Left kidney (tissue), 8 donors: ENCODE measurements at places on chromosomes 7 and 10. TPM values are rescaled to one million over a fixed set of nuclear protein-coding genes. Genes with fewer than 3 reads are reported as not detected.

Gene MNX1
- polyA plus RNA-seq: 0.08 TPM

Gene KLF14
- 0.76 TPM for polyA plus RNA-seq

DNA sequence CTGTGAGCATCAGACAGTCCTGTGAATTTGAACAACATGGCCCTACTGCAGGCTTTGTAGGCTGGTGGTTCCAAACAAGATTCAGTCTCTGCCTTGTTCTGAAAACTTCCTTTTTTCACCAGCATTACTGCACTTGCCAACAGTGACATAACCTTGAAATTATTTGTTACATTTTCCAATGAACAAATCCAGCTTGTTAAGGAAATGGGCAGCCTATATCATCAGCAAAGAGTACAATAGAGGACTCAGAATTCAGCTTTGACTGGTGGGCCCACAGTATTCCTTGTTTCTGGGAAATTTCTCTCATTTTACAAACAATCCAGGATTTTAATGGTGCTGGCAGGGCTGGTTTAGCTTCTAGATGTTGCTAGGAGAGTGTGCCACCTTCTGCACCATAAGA lies 703.7 kb upstream of the FZD8 start:
- no peak for DNase-seq

DNA sequence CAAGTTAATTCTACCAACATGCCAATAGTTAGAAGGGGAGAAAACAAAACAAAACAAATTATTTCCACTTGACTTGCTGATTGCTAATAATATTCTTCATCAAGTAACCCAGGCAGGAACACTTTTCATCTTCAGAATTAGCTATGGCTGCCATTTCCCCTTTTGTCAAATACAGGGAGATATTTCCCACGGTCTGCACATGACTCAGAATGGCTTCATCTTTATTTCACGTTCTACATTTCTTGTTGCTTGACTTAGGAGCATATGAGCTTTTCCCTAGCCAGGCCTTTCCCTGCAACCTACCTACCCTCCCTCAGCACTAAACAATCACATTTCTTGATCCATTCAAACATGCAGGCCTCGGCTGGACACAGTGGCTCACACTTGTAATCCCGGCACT lies 6.5 kb downstream of the CPVL start:
- DNase-seq: no peak

- no peak for DNase-seq
Measured at GRCh38 chr10:96413151-96413787, 54.5 kb upstream of the OPALIN start.

Gene IL2RA
- 0.05 TPM for polyA plus RNA-seq

DNA sequence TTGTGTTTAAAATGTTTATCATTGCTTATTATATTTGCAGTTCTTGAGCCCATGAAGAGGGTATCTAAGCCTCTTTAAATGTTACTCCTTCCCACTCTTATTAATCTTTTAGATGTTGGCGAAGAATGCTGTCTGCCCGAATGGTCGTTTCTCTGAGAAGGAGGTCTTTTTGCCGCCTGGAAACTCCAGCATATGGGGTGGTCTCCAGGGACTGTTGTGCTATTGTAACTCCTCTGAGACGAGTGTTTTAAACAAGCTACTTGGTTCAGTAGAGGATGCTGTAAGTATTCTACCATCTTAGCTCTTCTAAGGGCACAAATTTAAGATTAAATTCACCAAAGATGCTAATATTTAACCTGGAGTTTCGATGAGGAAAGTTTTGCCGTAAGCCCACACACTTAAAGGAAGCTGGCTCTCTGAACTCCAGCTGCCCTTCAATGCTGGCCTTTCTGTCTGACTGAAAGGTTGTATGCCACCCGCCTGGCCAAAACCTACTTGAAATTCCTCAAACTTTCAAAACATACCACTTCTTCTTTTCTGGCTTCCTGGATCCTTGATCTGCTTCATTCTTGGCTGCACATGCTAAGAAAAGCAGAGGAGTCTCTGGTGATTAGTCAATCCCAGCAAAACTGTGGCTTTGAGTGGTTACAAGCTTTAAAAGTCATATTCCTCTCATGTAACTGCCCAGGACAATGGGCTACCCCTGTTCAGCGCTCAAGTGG lies 74.7 kb downstream of the ABCA13 start:
- no peak for DNase-seq

DNA sequence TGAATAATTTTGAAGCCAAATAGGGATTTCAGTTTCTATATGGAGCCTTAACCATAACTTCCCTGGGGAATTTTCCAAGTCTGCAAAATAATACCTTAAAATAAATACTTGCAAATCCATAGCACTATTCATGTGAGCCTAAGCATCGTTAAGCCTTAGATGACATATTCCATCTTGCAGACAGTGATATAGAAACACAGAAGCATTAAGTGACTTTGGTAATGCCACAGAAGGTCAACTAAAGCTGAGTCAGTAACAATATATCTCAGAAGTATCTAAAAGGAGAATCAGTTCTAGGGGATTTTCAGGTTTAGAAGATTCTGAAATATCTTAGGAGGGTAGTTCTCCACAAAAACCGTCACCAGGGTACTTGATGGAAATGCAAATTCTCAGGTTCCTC lies 163.4 kb upstream of the COL1A2 start:
- no peak for DNase-seq

DNA sequence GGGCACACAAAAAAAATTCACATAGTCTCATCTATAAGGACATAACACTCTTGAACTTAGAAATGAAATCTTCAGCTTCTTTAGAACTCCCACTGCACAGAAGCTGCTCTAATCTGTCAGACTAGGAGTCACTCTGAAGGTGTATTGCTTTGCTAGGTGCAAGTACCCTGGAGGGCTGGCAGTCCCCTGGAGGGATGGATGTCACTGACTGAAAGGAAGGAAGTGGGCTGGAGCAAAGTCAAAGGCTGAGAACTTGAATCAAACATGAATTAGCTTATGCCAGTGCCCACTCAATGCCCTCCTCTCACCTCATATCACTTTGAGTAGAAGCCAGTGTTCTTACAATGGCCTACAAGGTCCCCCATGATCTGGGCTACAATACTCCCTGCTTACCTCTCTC lies 140.3 kb upstream of the ANKRD1 start:
- DNase-seq: no peak

DNA sequence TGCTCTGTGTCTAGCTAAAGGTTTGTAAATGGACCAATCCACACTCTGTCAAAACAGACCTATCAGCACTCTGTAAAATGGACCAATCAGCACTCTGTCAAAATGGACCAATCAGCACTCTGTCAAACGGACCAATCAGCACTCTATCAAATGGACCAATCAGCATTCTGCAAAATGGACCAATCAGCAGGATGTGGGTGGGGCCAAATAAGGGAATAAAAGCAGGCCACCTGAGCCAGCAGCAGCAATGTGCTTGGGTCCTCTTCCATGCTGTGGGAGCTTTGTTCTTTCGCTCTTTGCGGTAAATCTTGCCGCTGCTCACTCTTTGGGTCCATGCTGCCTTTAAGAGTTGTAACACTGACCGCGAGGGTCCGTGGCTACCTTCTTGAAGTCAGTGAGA lies 740.5 kb upstream of the POM121L12 start:
- DNase-seq: no peak

DNA sequence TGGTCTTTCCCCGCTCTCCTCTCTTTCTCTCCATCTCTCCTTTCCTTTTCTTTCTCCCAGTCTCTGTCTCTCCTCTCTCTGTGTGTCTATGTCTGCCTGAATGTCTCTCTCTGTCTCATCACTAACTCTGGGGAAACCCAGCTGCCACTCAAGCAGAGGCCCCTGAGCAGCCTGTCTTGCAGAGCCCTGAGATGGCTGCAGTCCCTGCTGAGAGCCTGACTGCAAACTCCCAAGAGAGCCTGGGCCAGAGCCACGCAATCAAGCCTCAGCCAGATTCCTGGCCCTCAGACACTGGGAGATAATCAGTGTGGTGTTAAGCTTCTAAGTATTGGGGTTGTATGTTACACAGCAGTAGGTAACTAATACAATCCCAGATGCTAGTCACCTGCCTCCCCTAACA lies 91.5 kb downstream of the PAXIP1 start:
- no peak for DNase-seq

DNA sequence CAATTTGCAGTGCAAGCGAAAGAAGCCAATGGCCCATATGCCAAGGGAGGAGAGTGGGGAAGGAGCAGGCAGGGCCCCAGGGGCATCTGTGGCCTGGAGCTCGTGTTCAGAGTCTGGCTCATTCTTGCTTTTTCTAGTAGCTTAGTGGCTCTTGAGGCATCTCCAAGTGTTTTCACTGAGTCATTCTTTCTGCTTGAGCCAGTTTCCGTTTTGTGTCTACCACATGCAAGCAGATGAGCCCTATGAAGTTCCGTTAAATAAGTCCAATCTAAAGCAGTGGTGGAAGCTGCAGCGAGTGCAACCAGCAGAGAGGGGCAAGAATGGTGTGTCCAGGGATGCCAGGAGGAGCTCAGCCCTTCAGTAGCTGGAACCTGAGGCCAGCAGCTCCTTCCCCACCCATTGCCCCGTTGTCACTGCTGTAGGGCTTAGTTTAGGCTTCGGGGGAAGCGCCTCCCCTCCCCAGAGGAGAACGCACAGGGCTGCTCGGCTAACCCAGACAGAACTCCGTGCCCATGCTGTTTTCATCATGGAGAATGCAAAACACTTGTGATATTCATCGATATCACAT lies 57.4 kb upstream of the EBF3 start:
- no peak for DNase-seq

GRCh38 chr10:111100198-111100597 lies 23.4 kb downstream of the ADRA2A start:
- no peak for DNase-seq

Gene TRIM4
- 37.0 TPM for polyA plus RNA-seq

- DNase-seq: peak; percentile 3
Measured at GRCh38 chr10:93894516-93895378, 969 bp downstream of the SLC35G1 start.

DNA sequence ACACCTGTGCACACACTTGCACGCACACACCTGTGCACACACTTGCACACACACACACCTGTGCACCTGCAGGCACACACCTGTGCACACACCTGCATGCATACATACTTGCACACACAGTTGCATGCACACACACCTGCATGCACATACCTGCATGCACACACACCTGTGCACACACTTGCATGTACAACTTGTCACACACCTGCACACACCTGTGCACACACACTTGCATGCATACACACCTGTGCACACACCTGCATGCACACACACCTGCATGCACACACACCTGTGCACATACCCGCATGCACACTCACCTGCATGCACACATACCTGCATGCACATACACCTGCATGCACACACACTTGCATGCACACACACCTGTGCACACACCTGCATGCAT lies 150.1 kb upstream of the RHEB start:
- DNase-seq: no peak

Gene GIMAP7
- polyA plus RNA-seq: 12.4 TPM
